ENCODE measurements at places on chromosomes 6 and 20.

- no peak for DNase-seq
Observed at GRCh38 chr6:89161326-89162046, 15.6 kb downstream of the PM20D2 start.

- DNase-seq: no peak
Observed at GRCh38 chr6:117270055-117270842, 4.9 kb downstream of the VGLL2 start.

GRCh38 chr20:45407067-45407745 is 883 bp upstream of the DBNDD2 start:
- DNase-seq: no peak

GRCh38 chr6:12916006-12916405 is 199.4 kb downstream of the PHACTR1 start:
- peak; percentile 87 for DNase-seq

- DNase-seq: no peak
Observed at GRCh38 chr6:5726976-5727718, 279.6 kb downstream of the NRN1 start.

GRCh38 chr6:106253731-106254130 is 71.8 kb downstream of the ATG5 start:
- DNase-seq: no peak

- no peak for DNase-seq
Observed at GRCh38 chr6:21109391-21110178, 484.0 kb upstream of the SOX4 start.

DNA sequence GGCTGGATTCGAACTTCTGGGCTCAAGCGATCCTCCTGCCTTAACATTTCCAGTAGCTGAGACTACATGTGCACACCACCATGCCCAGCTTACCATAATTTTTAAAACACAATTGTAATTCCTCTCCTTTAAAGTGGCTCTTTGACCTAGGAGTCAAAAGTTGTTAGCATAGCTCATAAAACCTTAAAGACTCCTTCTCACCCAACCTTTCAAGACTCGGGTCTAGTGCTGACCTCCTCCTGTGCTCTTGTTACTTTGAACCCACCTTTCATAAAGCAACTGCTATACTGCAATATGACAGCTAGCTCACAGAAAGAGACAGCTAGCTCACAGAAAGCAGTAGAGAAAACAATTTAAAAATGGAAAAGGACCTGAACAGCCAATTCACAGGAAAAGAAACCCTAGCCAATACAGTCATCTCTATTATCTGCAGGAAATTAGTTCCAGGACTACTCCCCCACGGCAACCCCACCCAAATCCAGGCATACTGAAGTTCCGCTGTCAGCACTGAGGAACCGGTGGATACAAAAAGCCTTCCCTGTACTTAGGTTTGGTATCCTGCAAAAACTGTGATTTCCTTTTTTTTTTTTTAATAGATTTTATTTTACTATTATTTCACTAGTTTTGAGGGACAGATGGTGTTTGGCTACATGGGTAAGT is 20.3 kb downstream of the SSR1 start:
- DNase-seq: no peak

- no peak for DNase-seq
Observed at GRCh38 chr6:113425977-113426660, 431.0 kb upstream of the MARCKS start.

DNA sequence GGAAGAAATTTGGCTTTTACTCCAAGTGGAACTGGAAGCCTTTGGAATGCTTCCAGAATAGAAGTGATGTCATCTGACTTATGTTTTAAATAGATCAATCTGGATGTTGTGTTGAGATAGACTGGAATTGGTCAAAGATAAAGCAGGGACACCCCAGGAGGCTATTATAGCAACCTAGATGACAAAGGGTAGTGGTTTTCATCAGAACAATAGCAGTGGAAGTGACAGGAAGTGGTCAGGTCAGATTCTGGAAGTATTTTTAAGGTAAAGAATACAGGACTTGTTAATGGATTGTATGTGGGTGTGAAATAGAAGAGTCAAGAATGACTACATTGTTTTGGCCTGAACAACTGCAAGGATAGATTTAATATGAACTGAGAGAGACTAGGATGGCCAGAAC is 191.4 kb downstream of the ADGRB3 start:
- DNase-seq: no peak

DNA sequence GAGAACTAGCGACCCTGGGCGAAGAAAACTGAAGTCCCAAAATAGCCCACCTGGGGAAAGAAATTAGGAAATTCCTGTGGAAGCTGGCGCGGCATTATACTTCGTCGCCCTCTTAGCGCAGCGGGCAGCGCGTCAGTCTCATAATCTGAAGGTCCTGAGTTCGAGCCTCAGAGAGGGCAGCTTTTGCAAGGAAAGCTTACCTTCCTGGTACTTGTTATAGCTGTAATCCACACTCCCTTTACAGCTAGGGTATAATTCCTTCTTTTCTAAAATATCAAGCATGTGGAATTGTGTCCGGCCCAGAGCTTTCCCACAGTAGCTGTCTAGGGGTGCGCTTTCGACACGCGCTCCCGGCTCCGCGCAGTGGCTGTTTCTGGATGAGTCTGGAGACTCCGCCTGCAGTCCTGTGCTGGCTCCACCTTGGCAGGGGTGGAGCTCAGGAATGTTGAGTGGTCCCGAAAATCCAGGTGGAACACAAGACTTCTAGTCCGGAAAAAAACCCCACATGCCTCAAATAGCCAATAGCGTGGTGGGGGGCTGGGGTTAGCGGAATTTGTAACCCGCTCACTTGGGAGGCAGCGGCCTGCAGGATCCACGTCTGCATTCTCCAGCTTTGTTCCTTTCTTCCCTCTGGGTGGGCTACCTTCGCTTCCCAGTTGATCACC is 83.7 kb upstream of the ZNF322 start:
- no peak for DNase-seq

DNA sequence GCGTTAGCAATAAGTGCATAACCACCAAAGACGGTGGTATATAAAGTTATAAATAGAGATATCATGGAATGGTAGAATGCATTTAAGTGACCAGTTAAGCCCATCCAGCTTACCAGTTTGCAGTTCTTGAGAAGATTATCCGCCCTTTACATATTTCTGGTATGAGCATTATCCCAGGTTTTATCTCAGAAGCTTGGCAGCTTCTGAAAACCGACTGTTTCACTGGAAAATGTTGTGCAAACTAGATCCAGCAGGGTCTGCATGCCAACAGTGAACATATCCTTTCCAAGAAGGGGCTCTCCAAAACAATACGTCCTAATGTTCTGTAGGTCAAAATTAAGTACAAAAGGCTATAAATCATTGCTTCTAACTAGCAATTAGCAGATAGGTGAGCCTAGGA is 29.5 kb upstream of the SHLD1 start:
- DNase-seq: no peak

- DNase-seq: no peak
Observed at GRCh38 chr6:48429610-48430009, 318.6 kb upstream of the PTCHD4 start.

DNA sequence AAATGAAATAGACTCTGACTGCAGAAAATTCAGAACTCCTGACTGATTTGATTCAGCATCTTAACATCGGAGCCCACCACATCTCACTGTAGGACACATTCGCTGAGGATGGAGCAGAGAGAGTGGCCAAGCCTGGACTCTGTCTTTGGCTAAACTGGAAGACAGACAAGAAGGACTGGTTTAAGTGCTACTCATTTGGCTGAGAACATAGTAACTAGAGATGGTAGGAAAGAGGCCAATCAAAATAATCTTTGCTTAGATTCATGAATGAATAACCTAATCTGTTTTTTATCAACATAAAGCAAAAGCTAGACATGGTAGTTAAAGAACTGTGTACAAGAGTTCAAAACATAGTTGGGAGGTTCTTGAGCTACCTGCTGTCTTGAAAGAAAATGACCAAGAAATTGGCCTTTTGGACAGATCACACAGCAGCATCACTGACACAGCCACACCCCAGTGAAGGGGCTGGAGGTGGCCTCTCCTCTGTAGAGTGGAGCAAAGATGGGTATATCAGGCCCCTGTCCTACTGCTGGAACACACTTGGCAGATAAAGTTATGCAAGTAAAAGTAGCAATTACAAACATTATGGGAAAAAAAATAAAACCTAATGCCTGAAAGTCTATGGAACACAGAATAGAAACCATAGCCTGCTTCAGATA is 87.1 kb upstream of the NT5E start:
- no peak for DNase-seq

DNA sequence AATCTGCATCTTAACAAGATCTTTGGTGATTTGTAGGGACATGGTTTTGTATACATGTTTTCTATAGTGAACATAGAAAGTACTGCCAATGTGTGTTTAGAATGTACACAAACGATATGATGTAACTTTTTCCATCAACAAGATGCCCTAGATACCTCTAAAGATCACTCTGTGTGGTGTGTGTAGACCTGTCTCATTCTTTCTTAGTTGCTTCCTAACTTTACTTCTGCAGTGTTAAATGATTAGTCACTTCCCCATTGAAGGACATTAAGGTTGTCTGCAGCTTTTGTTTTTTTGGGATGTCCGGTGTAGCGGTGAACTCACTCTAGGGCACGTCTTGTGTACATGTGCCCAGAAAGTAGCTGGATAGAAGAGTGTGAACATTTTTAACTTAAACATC is 35.9 kb downstream of the CDYL start:
- DNase-seq: peak; percentile 35

Data from MV-4-11 (cell line).